Choroid plexus epithelial cell (primary cell): ENCODE measurements at places on chromosomes 12 and 14.
A peak's percentile ranks its signal among the peaks of the same experiment; 100 is the strongest.

DNA sequence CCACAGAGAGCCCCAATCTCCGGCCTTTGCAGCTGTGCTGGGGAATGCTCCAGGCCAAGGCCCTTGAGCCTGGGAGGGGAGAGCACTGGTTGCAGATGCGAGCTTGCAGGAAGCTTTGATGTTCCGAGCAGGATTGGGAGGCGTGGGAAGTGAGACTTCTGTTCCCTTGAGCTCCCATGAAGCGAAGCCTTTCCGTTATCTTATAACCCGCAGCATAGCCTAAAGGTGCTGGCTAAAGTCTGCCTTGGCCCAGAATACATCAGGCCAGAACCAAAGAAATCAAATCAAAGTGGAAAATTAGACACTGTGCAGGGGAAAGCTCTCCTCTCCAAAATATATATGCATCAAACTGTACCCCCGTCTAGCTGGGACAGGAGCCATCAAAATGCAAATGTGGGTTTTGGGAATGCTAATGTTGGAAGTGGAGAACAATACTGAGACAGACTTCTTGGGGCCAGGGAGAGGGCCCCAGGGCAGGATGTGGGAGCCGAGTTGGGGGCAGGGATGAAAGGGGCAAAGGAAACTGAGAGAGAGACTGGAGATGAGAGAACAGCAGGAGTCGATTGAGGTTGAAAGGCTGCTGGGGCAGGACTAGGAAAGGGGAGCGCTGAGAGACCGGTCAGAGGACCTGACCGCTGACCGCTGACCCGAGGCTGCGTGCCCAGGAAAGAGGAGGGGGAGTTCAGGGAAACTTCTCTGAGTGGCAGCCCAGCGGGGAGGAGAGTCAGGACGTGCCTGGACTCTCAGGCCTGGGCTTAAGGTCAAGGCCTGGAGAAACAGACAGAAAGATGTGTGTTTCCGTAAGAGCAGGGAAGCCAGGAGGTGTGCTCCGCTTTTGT is 152.2 kb upstream of the PARP11 start:
- peak; percentile 16 for DNase-seq

GRCh38 chr14:61493239-61493638 is 171.9 kb downstream of the PRKCH start:
- DNase-seq, result peak; percentile 86

GRCh38 chr14:103740991-103741689 is 25.5 kb downstream of the ZFYVE21 start:
- DNase-seq, result peak; percentile 59

DNA sequence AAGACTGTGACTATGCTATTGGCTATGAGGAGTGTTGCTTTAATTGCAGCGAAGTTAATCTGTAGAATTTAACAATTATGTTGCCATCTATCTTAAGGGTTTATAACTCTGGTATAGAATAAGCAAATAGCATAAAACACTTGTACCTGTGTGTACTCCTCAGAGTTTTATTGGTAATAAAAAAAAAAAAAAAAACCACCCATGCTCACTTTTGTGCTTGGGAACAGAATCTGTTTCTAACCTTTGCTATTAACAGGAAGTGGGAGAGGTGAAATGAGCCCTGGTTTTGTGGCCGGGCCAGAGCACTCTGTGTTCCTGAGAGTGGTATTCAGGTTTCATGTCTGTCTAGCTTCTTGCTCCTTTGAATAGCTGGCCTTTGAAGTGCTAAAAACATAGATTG is 53.1 kb downstream of the PDE3A start:
- peak; percentile 71 for DNase-seq

GRCh38 chr12:43789941-43790340 is 16.2 kb downstream of the TWF1 start:
- DNase-seq, result peak; percentile 68

GRCh38 chr14:83887866-83888265 is 1642.1 kb upstream of the FLRT2 start:
- no peak for DNase-seq

DNA sequence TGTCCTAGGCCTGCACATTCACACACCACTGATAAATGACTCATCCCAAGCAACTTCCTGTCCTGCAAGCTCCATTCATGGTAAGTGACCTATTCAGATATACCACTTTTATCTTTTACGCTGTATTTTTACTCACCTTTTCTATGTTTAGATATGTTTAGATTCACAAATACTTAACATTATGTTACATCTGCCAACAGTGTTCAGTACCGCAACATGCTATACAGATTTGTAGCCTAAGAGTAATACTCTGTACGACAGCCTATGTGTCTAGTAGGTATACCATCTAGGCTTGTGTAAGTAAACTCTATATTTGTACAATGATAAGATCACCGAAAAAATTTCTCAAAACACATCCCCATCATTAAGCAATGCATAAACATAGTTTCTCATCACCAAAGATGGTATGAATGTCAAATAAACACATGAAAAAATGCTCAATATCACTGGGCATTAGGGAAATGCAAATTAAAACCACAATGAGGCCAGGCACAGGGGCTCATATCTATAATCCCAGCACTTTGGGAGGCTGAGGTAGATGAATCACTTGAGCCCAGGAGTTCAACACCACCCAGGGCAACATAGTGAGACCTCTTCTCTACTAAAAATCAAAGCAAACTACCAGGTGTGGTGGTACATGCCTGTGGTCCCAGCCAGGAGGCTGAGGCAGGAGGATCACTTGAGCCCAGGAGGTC is 20.7 kb downstream of the ATXN2 start:
- DNase-seq, result peak; percentile 87

- no peak for DNase-seq
Measured at GRCh38 chr12:78914859-78915331, 50.3 kb downstream of the SYT1 start.

DNA sequence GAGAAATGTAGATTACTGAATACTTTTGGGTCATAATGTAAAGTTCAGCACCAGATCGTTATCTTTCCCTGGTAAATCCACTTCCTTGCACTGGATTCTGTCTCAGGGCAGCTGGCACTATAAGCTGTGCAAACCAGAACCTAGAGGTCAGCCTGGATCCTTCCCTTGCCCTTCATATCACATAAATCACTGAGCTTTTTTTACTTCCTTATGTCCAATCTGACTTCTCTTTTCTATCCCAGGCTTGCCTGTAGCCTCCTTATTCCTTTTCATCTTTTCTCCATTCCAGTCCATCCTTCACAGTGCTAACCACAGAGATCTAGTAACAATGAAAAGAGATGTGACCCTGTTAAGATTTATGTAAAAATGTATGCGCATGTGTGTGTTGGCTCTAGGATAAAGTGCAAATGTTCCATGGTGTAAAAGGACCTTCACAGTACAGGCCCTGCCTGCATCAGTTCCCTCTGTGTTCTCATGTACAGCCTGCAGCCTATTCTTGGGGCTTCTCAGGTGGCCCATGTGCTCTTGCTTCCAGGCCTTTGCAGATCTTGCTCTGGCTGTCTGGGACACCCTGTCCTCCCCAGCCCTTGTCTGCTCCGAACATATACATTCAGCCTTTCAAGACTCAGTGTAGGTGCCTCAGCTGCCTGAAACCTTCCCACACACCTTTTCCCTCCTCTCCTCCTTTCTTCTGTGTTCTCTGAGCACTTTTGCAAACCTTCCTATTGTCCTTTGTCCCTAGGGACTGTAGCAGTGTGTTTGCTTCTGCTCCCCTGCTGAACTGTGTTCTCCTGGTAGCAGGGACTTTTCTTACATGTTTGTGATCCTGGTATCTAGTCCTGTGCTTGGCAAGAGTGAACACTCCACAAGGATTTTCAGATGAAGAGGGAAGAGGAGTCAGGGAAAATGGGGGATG is 30.0 kb downstream of the PELI2 start:
- DNase-seq, result no peak

- no peak for DNase-seq
Measured at GRCh38 chr12:2922329-2922728, 31.6 kb downstream of the TULP3 start.

DNA sequence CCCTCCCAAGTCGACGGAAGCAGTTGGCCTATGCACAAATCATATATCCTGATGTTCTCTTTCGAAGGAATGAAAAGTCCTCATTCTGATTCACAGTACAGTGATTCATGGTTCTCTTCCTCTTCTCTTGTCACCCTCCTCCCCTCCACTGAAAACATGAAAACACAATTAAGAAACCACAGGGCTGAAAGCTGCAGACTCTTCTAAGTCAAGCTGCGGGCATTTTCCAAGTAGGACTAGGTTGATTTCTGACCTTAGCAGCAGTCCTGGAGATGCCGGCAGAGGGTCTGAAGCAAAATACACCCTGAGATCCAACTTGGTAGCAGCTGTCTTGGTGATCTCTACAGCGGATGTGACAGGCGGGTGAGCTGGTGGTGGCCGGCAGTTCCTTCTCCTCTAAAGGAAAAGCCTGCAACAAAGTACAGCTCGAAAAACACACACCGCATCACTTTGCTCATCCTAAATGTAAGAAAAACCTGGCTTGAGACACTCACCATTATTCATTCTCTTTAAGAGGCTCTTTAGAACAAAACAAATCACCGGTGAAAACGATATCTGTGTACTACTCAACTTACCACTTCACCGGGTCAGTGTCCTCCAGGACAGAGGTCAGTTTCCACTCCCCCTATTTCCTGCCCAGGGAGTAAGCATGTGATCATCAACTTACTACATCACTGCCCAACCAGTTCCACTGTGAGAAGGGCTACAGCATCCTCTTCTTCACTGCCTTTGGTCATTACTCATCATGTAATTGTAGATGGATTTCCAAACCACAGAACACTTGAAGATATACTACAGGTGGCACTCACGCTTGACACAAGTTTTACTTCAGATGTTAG is 6.0 kb downstream of the TMCC3 start:
- peak; percentile 92 for DNase-seq

DNA sequence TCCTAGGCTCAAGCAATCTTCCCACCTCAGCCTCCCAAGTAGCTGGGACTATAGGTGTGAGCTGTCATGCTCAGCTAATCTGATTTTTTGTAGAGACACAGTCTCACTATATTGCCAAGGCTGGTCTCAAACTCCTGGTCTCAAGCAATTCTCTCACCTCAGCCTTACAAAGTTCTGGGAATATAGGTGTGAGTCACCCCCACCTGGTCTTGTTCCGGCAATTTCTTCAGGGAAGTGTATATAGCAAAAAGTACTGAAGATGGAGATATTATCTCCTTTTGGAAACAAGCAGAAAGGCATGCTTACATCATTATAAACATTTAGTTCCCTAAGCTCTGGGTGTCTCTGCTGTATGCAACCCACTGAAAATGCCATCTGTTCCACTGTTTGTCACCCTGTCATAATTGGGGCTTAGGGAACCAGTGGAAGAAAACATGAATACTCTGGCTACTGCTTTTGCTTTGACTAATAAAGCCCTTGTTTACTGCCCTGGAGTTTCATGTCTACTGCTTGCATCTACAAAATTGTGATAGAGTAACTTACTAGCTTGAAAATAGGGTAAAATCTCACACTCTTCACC is 940.2 kb downstream of the GALC start:
- no peak for DNase-seq

GRCh38 chr12:19217446-19217845 is 87.9 kb downstream of the PLEKHA5 start:
- no peak for DNase-seq

GRCh38 chr12:87806310-87806709 is 222.9 kb downstream of the C12orf50 start:
- no peak for DNase-seq

GRCh38 chr12:118269806-118270205 is 102.9 kb downstream of the TAOK3 start:
- no peak for DNase-seq

DNA sequence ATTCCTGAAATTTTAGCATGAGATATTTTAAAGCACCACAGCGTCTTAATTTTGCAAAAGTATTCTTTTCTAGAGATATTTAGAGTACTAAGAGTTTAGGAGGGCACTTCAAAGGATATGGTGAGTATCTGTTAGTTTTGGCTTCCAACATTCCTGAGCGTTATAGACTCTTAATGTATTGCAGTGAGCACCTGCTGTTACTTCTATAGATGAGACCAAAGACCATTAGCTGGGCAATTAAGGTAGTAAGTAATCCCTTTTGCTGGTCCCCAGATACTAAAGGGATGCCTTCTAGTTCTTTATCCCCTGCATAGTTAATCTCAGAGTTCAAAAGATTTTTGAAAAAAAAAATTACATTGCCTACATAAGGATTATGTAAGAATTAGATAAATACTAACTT is 975.6 kb downstream of the GALC start:
- no peak for DNase-seq

GRCh38 chr14:33990790-33991189 is 39.9 kb upstream of the EGLN3 start:
- no peak for DNase-seq

DNA sequence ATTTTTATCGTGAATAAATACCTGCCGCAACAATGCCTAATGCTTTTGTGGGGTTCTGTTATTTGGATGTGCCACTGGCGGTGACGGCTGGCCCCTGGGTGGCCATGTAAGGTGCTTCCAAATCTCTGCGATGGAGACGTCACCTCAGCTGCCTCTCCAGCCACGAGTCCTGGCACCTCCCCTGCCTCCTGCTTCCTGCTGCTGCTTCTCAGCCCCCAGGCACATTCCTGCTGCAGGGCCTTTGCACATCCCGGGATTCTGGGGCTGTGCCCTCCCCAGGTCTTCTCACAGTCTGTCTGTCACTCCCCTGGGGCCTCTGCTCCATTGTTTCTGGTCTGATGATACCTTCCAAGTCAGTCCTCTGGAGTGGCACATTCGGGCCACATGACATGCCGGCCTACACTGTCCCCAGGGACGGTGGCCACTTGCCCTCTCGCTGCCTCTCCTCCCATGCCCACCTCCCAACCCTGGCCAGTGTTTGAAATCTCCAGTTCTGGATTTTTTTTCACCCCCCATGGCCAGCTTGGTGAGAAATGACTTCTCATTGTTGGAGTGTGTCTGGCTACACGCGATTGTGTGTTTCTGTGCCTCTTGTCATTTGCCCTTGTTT is 151.8 kb downstream of the KIF26A start:
- DNase-seq, result no peak

DNA sequence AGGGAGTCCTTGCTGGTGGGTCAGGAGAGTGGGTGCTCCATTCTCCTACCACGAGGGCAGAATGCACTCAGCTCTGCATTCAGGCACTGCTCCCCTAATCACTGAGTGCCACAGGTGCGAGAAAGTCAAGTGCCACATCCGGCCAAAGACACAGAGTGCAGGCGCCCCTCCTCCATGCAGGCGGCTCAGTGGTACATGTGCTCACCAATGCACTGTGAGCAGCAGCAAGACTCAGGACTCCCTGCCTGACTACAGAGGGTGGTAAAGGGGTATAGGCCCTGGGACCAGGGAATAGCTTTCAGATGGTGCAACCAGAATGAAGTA is 32.9 kb downstream of the ZFYVE21 start:
- no peak for DNase-seq

GRCh38 chr14:102280376-102280962 is 24.5 kb downstream of the MOK start:
- DNase-seq, result peak; percentile 98

- DNase-seq, result no peak
Measured at GRCh38 chr12:65432114-65432513, 153.6 kb downstream of the MSRB3 start.

DNA sequence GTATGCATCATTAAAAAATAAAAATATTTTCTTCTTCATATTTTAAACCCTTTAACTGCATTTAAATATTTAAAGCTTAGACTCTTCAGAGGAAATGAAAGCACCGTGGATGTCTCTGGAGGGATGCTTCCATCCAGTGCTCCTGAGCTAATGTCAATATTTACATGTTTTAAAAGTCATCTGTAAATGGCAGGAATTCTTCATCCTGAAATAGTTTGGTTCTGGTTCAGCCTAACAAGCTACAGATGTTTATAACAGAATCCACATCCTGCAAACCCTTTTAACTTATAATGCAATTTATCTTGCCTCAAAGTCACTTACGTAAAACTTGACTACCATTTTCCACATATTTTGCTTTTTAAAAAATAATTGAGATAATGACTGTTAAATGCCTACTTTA is 1207.3 kb downstream of the SLC16A7 start:
- DNase-seq, result peak; percentile 4

- no peak for DNase-seq
Measured at GRCh38 chr14:95254288-95254687, 65.4 kb downstream of the CLMN start.
